ENCODE measurements at places on chromosomes 1 and 21.

- no peaks in the 10 kb centered on the region for H3K4me1 ChIP-seq
- DNase-seq, result no peak
- H3K4me3 ChIP-seq, result no peak overlapping the region
- no peaks in the 10 kb centered on the region for H3K36me3 ChIP-seq
Observed at GRCh38 chr1:3609769-3610526, 1.4 kb downstream of the MEGF6 start.

DNA sequence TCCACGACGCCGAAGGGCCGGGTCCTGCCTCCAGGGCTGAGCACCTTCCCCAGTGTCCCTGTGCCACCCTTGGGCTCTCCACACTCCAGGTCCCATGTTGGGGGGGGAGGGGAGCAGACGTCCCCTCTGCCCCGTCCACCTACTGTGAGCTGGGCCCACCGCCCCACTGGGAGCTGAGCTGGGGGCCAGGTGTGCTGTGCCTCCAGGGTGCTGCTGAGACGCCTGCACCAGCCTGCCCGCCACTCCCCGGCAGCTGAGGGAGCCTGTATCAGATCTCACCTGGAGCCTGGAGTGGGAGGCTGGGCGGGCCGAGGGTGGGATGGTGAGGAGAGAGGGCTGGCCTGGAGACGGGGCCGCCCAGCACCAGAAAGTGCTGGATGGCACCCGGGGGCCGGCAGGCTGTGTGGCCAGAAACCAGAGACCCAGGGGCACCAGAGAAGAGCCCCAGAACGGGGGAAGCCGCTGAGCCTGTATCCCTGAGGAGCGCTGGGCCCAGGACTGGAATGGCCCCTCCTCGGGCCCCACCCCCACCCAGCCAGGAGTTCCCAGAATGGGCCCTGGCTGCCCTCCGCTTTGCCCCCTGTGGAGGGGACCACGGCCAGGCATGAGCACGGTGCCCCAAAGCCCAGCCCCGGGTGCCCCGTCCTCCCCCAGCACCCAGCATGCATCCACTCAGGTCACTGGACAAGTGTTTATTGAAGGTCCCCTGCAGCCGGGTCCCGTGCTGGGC, 3.4 kb downstream of the TNFRSF18 start:
- H3K4me3 ChIP-seq, result no peak overlapping the region
- no peak overlapping the region for H3K27ac ChIP-seq
- no peaks in the 10 kb centered on the region for H3K36me3 ChIP-seq
- peaks cover 26% of the 10 kb centered on the region for H3K4me1 ChIP-seq
- H3K27me3 ChIP-seq, result peaks cover 92% of the 10 kb centered on the region

DNA sequence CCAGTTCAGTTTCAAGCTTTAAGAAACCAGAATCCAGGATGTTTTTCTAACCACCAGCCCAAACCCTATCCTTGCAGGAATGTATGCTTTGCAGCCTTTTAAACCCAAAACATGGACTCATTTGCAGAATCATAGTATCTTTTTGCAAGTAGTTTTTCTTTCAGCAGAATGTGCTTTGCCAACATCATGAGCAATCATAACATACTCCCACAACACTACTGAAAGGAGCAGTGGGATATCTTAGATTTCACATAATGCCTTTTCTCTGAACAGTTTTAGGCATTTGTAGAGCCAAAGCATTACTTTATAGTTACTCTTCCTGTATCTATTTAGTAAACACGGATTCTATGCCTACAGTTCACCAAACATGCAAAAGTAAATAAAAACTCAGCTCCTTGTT, 10.0 kb upstream of the SH2D2A start:
- DNase-seq, result no peak
- H3K36me3 ChIP-seq, result no peaks in the 10 kb centered on the region
- no peak overlapping the region for H3K27ac ChIP-seq

- H3K36me3 ChIP-seq, result no peaks in the 10 kb centered on the region
- no peaks in the 10 kb centered on the region for H3K4me1 ChIP-seq
- no peaks in the 10 kb centered on the region for H3K27me3 ChIP-seq
Observed at GRCh38 chr21:9758141-9758540, 763.2 kb upstream of the TPTE start.

- no peak overlapping the region for H3K4me3 ChIP-seq
- H3K27me3 ChIP-seq, result no peaks in the 10 kb centered on the region
- no peaks in the 10 kb centered on the region for H3K4me1 ChIP-seq
- no peaks in the 10 kb centered on the region for H3K36me3 ChIP-seq
Observed at GRCh38 chr1:24364975-24365678, 46.0 kb downstream of the GRHL3 start.

GRCh38 chr1:151133018-151133806, 13.2 kb downstream of the SEMA6C start:
- no peak overlapping the region for H3K27ac ChIP-seq
- DNase-seq, result peak; percentile 65
- H3K27me3 ChIP-seq, result no peaks in the 10 kb centered on the region
- peaks cover 42% of the 10 kb centered on the region for H3K36me3 ChIP-seq
- H3K4me3 ChIP-seq, result no peak overlapping the region

GRCh38 chr1:24505816-24506215, 3.2 kb downstream of the RCAN3 start:
- H3K4me1 ChIP-seq, result peaks cover 18% of the 10 kb centered on the region
- no peak for DNase-seq
- H3K27ac ChIP-seq, result no peak overlapping the region
- no peaks in the 10 kb centered on the region for H3K27me3 ChIP-seq

- H3K4me3 ChIP-seq, result no peak overlapping the region
- no peak for DNase-seq
- H3K27ac ChIP-seq, result no peak overlapping the region
- no peaks in the 10 kb centered on the region for H3K4me1 ChIP-seq
- no peaks in the 10 kb centered on the region for H3K36me3 ChIP-seq
- H3K27me3 ChIP-seq, result no peaks in the 10 kb centered on the region
Observed at GRCh38 chr1:18819986-18820790, 39.3 kb downstream of the TAS1R2 start.

DNA sequence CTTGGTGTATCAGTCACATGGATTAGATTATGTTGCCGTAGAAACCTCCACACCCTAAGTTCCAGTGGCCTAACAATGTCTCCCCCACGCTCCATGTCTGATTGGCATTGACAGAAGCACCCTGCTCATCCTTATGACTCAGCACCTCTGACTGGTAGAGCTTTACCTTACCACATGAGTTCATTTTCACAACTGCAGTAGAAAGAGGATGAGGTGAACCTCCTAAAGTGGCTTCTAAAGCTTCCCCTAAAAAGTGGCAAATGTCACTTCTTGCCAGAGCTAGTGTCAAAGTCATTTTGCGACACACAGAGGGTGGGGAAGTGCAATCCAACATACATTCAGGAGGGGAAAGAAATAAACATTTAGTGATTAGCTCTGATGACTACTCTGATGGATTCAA, 30.6 kb upstream of the LYPD8 start:
- no peak overlapping the region for H3K27ac ChIP-seq
- H3K4me3 ChIP-seq, result no peak overlapping the region
- no peaks in the 10 kb centered on the region for H3K27me3 ChIP-seq
- no peaks in the 10 kb centered on the region for H3K4me1 ChIP-seq
- no peak for DNase-seq

Data from tibial artery (tissue), 4 donors.